CD4-positive, alpha-beta T cell (primary cell): ENCODE measurements at places on chromosomes 5 and 9. TPM values are rescaled to one million over a fixed set of nuclear protein-coding genes. Genes with fewer than 3 reads are reported as not detected.
A peak's percentile ranks its signal among the peaks of the same experiment; 100 is the strongest.

NDUFB6 gene
- 11.9 TPM for total RNA-seq

INSL4 gene
- total RNA-seq, result not detected

- H3K27ac ChIP-seq, result no peak overlapping the region
- no peaks in the 10 kb centered on the region for H3K4me1 ChIP-seq
- no peak for DNase-seq
Observed at GRCh38 chr5:7759257-7759871, 91.6 kb downstream of the CFAP90 start.

GRCh38 chr5:2877522-2877921, 126.0 kb upstream of the IRX2 start:
- no peak overlapping the region for H3K4me3 ChIP-seq
- no peak overlapping the region for H3K27ac ChIP-seq
- no peaks in the 10 kb centered on the region for H3K27me3 ChIP-seq
- no peak for DNase-seq
- H3K36me3 ChIP-seq, result no peaks in the 10 kb centered on the region

DNA sequence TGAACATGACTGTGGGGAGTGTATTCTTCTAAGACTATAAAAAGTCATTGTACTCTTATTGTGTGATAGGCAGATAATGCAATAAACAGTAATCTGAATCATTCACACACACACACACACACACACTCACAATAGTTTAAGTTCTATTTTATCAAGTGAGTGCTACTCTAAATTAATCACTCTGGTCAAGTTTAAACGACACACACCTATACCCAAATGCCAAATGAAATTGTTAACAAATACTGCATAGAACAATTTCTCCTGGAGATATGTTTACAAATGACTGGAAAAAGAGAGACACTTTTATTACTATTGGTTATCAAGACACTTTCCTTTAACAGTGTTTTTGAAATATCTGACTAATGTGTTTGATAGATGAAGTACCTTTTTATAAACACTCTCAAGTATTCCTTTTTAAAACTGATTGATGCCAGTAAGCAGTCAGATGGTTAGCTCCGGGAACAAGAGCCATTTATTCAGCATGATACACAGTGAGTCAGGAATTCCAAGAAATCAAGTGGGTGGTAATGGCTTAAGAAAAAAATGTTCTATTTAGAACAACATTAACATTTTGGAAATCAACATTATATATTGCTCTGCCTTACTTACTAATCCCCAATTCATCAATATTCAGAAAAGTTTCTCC, 521.6 kb upstream of the ST8SIA4 start:
- H3K27me3 ChIP-seq, result no peaks in the 10 kb centered on the region
- no peak overlapping the region for H3K4me3 ChIP-seq
- H3K27ac ChIP-seq, result no peak overlapping the region

TLX3 gene
- total RNA-seq, result not detected

CCDC192 gene
- not detected for total RNA-seq

SDHA gene
- total RNA-seq, result 245 TPM

DNA sequence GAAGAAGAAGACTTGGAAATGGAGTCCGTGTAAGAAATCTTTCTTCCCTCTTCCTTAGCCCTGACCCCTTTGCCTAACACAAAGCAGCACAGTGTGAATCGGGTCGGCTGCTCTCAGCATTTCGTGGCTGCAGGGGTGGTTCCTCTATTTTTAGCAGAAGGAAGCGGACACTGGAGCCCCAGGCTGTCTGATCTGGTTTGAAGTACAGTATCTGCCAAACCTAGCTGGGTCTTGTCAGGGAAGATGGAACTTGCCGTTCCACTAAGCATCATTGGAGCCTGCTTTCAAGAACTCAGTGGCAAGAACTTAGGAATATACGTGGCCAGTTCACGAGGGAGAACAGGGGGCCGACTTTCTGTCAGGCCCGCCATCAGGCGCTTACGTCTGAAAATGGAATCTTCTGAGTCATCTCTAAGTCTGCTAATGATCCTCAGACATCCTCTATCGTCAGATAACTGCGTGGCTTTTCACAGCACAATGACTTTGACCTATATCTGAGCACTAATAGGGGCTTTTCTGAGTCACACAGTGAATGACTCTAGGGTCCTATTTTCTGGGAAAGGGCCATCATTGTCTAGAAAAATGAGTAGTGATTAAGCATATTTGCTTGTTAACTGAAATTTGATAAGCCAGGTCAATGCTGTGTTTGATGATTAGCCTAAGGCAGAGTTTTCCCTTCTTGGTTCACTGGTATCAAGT, 43.3 kb upstream of the NCS1 start:
- H3K36me3 ChIP-seq, result peaks cover 6% of the 10 kb centered on the region
- H3K27ac ChIP-seq, result peak overlapping the region; percentile 95
- peaks cover 60% of the 10 kb centered on the region for H3K4me1 ChIP-seq
- H3K4me3 ChIP-seq, result peak overlapping the region; percentile 24
- DNase-seq, result peak; percentile 55
- no peaks in the 10 kb centered on the region for H3K27me3 ChIP-seq

DNA sequence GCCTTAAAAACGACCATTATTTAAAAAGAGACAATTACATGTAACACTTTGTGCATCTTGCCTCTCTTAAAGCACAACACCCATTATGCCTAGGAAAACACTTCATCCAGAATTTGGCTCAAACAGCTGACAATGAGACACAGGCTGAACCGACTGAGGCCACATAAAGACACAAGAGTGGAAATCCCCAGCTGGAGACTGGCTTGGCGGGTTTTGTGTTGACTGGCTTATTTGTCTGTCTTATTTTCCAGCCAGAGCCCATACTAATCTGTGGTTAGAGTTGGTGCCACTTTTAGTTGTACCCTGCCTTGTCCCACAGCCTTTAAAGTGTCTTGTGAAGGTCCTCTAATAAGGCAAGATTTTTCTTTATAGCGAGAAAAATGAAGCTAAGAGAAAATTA, 21.2 kb downstream of the TRIM14 start:
- peaks cover 95% of the 10 kb centered on the region for H3K4me1 ChIP-seq
- no peak overlapping the region for H3K27ac ChIP-seq
- H3K36me3 ChIP-seq, result peaks cover 63% of the 10 kb centered on the region

DNA sequence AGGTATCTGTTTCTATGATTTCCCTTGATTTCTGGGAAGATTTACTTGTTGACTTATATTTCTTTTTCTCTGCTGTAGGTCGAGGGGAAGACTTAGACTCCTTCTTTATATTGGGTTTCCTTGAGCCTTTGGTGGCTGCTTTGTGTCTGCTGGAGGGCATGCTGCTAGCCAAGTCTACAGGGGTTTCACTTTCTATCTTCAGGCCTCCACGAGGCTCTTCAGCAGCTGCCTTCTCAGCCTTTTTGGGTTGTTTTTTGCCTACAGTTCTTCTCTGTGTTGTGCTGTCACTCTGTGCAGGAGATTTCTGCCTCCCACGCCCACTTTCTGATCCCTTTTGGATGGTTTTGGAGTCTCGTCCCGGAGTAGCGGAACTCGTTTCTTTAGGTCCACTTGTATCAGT, 23.2 kb downstream of the LEAP2 start:
- H3K27ac ChIP-seq, result no peak overlapping the region
- peaks cover 75% of the 10 kb centered on the region for H3K36me3 ChIP-seq
- no peak overlapping the region for H3K4me3 ChIP-seq
- no peak for DNase-seq
- no peaks in the 10 kb centered on the region for H3K27me3 ChIP-seq
- no peaks in the 10 kb centered on the region for H3K4me1 ChIP-seq

DNA sequence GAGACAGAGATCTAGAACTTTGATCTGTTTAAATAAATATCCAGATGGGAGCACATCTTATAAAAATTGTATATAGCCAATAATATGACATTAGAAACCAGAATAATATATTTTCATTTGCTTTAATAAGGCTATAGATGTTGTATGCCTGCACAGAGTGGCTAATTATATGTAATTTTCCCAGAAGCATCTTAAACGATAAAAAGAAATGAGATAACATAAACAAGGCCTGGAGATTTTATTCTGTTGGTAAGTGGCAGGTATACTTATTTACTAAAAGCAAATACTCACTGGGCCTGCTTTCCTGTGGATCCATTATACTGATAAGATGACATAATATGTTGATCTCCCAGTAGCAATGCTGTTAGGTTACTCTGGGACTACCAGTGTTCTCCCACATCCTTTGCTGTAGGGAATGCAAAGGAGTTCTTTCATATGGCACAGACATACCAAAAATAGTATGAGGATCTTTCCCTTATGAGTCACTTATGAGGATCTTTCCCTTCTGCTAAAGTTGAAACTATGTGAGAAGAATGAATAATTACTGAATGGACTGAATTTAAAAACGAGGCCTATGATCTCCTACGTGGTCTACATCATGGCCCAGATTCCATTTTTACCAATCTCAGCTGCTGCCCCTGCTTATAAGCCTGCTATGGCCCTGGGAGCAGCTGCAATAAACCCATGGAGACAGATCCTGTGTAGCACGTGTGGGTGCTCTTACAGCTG, 112.1 kb downstream of the NUDT12 start:
- no peaks in the 10 kb centered on the region for H3K27me3 ChIP-seq
- DNase-seq, result no peak
- no peak overlapping the region for H3K4me3 ChIP-seq
- H3K27ac ChIP-seq, result no peak overlapping the region
- no peaks in the 10 kb centered on the region for H3K36me3 ChIP-seq

DNA sequence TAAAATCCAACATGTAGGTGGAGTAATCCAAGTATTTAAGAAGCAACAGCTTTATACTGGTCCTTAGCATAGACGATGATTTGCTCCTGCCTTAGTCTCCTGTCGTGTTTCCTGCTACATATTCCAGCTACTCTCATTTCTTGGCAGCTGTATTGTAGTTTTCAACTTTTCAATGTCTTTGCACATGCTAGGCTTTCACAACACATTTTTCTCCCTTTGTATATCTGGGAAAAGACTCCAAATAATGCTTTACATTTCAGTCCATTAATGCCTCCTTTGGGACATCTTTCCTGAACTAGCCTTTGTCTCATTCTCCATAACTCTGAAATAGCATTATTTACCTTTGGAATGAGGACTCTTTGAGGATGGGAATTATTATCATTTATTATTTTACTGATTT, 508.0 kb downstream of the PTPRD start:
- no peaks in the 10 kb centered on the region for H3K27me3 ChIP-seq
- DNase-seq, result no peak
- no peak overlapping the region for H3K4me3 ChIP-seq

PTCH1 gene
- total RNA-seq, result 17.0 TPM

DNA sequence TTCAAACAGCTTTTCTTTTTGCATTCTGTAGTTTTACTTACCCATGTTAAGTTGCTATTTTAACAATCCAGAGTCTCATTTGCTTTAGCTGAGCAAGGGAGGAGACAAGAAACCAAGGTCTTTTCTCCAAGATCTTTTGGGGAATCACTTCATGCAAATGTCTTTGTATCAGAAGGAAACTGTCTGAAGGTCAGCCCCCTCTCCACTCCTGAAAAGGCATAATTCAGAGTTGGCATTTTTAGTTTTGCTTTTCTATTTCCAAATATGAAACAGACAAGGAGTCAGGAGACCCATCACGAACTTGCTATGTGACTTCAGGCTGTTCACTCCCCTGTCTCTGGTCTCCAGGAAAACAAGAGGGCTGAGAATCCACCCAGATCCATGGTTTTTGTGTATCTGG, 12.3 kb upstream of the TNFSF15 start:
- H3K4me1 ChIP-seq, result no peaks in the 10 kb centered on the region
- no peak overlapping the region for H3K27ac ChIP-seq
- H3K4me3 ChIP-seq, result no peak overlapping the region

RNF224 gene
- not detected for total RNA-seq

- H3K27me3 ChIP-seq, result no peaks in the 10 kb centered on the region
- no peak overlapping the region for H3K27ac ChIP-seq
- no peak for DNase-seq
- no peak overlapping the region for H3K4me3 ChIP-seq
Observed at GRCh38 chr5:59169081-59169767, 586.3 kb downstream of the RAB3C start.

GRCh38 chr9:90640361-90640760, 2.3 kb downstream of the DIRAS2 start:
- peaks cover 19% of the 10 kb centered on the region for H3K27me3 ChIP-seq
- H3K36me3 ChIP-seq, result no peaks in the 10 kb centered on the region
- no peak overlapping the region for H3K27ac ChIP-seq
- H3K4me3 ChIP-seq, result no peak overlapping the region
- peaks cover 3% of the 10 kb centered on the region for H3K4me1 ChIP-seq

SPINK7 gene
- not detected for total RNA-seq

RECK gene
- total RNA-seq, result 9.3 TPM

FOXD1 gene
- total RNA-seq, result not detected

- no peak overlapping the region for H3K4me3 ChIP-seq
- H3K27me3 ChIP-seq, result no peaks in the 10 kb centered on the region
- H3K36me3 ChIP-seq, result no peaks in the 10 kb centered on the region
- DNase-seq, result no peak
- no peaks in the 10 kb centered on the region for H3K4me1 ChIP-seq
- no peak overlapping the region for H3K27ac ChIP-seq
Observed at GRCh38 chr9:113359385-113359784, 10.0 kb downstream of the BSPRY start.

ZER1 gene
- total RNA-seq, result 32.6 TPM

PCDHB16 gene
- not detected for total RNA-seq

RNF145 gene
- total RNA-seq, result 83.7 TPM

- peaks cover 52% of the 10 kb centered on the region for H3K27me3 ChIP-seq
- peaks cover 3% of the 10 kb centered on the region for H3K4me1 ChIP-seq
- no peak for DNase-seq
- H3K36me3 ChIP-seq, result no peaks in the 10 kb centered on the region
- no peak overlapping the region for H3K4me3 ChIP-seq
Observed at GRCh38 chr5:51382521-51383130, 622 bp upstream of the ISL1 start.

DNA sequence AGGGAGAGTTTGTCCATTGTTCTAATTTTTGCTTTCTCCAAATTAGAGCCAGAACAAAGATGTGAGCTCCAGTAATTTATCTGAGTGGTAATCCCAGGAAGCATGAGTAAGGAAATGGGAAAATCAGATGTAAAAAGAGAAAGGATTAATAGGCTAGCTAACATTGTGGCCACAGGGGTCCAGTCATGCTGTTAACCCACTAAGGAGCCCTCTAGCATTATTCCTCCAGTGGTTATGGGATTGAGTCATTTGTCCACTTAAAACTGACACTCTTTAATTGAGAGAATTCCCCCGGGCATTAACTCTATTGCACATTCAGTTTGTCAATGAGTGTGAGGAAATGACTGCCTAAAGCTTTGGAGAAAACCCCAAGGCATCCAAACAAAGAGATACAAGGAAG, 700.3 kb upstream of the TYRP1 start:
- no peaks in the 10 kb centered on the region for H3K36me3 ChIP-seq
- H3K27ac ChIP-seq, result no peak overlapping the region
- no peaks in the 10 kb centered on the region for H3K27me3 ChIP-seq
- no peak for DNase-seq
- H3K4me1 ChIP-seq, result no peaks in the 10 kb centered on the region
- H3K4me3 ChIP-seq, result no peak overlapping the region

DNA sequence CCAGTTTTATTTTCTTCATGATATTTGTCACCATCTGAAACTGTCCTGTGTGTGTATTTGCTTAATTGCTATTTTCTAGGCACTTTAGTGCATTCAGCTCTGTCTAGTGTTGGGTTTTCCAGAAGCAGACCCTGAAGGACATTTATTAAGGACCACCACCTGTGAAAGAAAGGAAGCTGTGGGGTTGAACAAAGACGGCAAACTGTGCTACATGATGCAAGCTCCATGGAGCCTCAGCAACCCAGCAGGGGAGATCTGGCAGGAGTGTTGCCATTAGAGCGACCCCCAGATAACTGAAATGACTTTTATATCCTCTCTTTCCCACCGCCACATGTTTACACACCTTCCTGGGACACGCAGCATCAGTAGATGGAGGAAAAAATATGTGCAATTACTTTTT, 125.5 kb downstream of the GABRB2 start:
- no peaks in the 10 kb centered on the region for H3K36me3 ChIP-seq
- no peak for DNase-seq
- H3K4me1 ChIP-seq, result no peaks in the 10 kb centered on the region
- H3K27ac ChIP-seq, result no peak overlapping the region

- no peaks in the 10 kb centered on the region for H3K27me3 ChIP-seq
- no peaks in the 10 kb centered on the region for H3K36me3 ChIP-seq
- DNase-seq, result no peak
- H3K4me1 ChIP-seq, result no peaks in the 10 kb centered on the region
- no peak overlapping the region for H3K27ac ChIP-seq
Observed at GRCh38 chr5:144644317-144644716, 473.6 kb downstream of the KCTD16 start.
